AG04450 (cell line): ENCODE measurements at places on chromosomes 3 and 15. TPM values are rescaled to one million over a fixed set of nuclear protein-coding genes. Genes with fewer than 3 reads are reported as not detected.
A peak's percentile ranks its signal among the peaks of the same experiment; 100 is the strongest.

- DNase-seq: no peak
These were observed 90.6 kb downstream of the EEFSEC start for GRCh38 chr3:128243602-128244504.

DNA sequence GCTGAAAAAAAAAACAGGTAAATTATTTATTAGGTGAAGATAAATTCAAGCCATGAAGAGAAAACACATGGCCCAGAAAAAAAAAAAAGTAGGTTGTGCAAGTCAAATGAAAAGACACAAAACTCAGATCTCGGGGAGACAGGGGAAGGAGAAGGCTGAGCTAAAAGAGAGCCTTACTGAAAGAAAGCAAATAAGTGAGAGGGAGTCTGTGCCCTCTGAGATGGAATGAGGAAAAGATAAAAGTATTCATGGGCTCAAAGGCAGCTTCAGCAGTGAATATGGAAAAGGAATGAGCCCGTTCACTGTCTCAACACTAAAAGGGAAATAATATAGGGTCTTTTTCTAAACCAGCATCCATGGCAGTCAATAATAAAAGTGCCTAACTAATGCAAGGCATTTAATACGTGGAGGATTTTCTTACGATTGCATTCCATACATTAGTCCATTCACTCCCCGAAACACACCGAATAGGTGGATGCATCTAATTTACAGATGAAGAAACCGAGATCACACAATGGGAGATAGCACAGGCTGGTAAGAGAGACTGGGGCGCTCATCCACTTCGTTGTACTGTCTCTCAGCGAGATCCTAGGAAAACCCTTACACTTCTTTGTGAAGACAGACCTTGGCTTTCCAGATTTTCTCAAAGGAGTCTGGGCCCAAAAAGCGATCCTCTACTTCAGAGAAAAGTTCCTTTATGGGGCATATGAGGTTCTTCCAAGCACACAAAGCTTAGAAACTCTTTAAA lies 1.1 kb downstream of the TFDP2 start:
- no peak for DNase-seq

DNA sequence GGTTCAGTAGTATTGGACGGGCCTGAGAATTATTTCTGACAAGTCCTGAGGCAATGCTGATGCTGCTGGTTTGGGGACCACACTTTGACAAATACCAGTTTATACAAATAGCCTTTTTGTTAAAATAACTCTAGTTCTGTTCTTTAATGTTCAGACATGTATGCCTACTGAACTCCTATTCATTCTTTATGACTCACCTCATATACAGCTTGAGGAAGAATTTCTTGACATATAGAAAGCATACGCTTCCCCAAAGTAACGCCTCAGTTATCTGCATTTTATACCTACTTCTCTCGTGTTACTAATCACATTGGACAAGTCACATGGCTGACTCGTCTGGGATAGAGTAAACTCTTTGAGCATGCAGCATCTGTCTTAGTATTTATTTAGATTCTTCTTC lies 145.4 kb upstream of the GOLIM4 start:
- no peak for DNase-seq

DNA sequence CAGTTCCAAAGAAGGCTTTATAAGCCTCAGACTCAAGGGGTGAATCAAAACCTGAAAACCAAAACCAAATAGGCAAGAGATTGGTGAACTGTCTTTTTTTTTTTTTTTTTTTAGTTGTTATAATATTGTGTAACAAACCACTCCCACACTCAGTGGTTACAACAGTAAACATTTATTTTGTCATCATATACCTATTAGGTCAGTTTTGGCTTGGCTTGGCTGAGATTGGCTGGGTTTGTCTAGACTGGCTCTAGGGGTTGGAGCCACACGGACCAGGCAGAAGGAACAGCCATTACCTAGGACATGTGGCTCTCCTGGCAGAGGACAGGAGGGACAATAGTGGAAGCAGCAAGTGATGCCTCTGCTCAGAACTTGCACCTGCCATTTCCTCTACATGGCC lies 26.4 kb upstream of the RYR3 start:
- no peak for DNase-seq

DNA sequence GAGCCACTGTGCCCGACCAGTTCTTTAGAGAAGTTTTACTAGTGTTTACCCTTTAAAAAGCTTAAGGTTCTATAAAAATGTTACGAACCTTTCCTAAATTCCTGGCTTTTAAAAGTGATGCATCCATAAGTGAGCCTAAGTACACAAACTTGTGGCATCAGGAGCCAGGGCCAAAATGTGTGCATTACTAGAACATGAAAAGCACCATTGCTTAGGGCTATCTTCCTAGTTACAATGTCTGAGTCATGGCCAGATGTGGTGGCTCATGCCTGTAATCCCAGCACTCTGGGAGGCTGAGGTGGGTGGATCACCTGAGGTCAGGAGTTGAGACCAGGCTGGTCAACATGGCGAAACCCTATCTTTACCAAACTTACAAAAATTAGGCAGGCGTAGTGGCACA lies 39.9 kb downstream of the LEO1 start:
- no peak for DNase-seq

- no peak for DNase-seq
These were observed 57.8 kb upstream of the FAM3D start for GRCh38 chr3:58724336-58724735.

DNA sequence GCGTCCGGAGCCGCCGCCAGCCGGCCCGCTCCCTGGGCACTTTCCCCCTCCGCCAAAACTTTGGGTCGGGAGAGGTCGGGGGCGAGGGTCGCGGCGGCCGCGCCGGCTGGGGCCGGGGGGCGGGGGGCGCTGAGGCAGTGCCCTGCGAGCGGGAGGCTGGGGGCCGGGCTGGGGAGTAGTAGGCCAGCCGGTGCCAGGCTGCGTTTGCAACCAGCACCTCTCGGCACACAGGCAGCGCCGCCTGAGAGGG lies 452 bp downstream of the BBX start:
- DNase-seq: no peak

GRCh38 chr3:129313415-129313664 lies 34.7 kb downstream of the HMCES start:
- DNase-seq: no peak

DNA sequence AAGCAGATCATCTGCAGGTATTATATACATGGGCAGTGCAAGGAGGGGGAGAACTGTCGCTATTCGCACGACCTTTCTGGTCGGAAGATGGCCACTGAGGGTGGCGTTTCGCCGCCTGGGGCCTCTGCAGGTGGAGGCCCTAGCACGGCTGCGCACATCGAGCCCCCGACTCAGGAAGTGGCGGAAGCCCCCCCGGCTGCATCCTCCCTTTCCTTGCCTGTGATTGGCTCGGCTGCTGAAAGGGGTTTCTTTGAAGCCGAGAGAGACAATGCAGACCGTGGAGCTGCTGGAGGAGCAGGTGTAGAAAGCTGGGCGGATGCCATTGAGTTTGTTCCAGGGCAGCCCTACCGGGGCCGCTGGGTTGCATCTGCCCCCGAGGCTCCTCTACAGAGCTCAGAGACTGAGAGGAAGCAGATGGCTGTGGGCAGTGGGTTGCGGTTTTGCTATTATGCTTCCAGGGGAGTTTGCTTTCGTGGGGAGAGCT lies 639 bp downstream of the MKRN3 start:
- no peak for DNase-seq

GRCh38 chr3:127775398-127776109 lies 46.8 kb downstream of the MGLL start:
- peak; percentile 43 for DNase-seq

- DNase-seq: no peak
These were observed 46.5 kb downstream of the EXOG start for GRCh38 chr3:38542401-38543298.

DNA sequence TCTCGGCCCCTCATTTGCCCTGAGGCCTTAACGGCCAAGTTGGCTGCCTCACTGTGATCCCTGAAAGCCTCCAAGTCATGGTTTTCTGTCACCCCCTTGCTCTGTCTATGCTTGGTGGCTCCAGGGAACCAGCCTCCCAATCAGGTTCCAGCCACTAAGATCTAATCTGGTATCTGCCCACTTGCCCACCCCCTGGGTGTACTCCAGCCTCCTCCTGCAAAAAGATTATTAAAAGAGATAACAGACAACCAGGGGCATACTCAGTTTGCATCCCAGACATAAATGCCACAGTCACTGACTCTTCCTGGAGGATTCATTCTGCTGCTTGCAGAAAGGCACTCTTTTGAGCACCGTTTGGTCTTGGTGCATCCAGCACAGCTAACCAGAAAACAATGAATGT lies 103.9 kb downstream of the NTRK3 start:
- DNase-seq: no peak

GRCh38 chr3:48429317-48429959 lies 448 bp downstream of the PLXNB1 start:
- no peak for DNase-seq

FOXB1 gene
- polyA plus RNA-seq: not detected in 2 replicates

CPNE4 gene
- polyA plus RNA-seq: 0.25 TPM in 1 of 2 replicates, not detected in the other

RTP1 gene
- not detected in 2 replicates for polyA plus RNA-seq

PLA2G4B gene
- 1.3 and 2.8 TPM in 2 replicates for polyA plus RNA-seq

FSIP1 gene
- polyA plus RNA-seq: 0.43 and 0.45 TPM in 2 replicates

CD86 gene
- polyA plus RNA-seq: not detected in 2 replicates

SMARCC1 gene
- 34.3 and 38.5 TPM in 2 replicates for polyA plus RNA-seq
